ENCODE measurements at places on chromosomes 5 and 9. TPM values are rescaled to one million over a fixed set of nuclear protein-coding genes. Genes with fewer than 3 reads are reported as not detected.
A peak's percentile ranks its signal among the peaks of the same experiment; 100 is the strongest.

FAM169A gene
- total RNA-seq, result 1.2 TPM

- DNase-seq, result no peak
Measured at GRCh38 chr9:76588316-76588715, 129.3 kb downstream of the GCNT1 start.

DNA sequence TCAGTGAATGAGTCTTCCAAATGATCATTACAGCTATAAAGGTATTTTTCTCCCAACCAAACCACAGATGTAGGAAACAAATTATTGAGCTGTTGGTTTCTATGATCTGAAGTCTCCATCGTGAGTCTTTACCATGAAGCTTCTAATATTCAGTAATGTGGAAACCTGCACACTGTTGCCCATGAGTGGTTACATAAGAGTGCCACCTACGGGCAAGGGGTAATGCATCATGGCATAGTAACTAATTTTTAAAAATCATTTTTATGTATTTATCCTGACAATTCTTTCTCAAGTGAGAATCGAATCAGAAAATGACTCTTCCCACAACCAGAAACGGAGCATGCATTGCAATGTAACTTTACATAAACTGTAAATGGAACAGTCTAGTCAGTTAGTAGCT is 282.5 kb upstream of the SMARCA2 start:
- no peak for DNase-seq

- peak; percentile 65 for DNase-seq
Measured at GRCh38 chr9:110109333-110110092, 98.4 kb downstream of the C9orf152 start.

GRCh38 chr5:58466939-58467338 is 7.1 kb upstream of the PLK2 start:
- DNase-seq, result peak; percentile 60

GRCh38 chr5:107618242-107618641 is 52.5 kb downstream of the EFNA5 start:
- no peak for DNase-seq

GRCh38 chr9:134386951-134387831 is 60.9 kb downstream of the RXRA start:
- no peak for DNase-seq

- DNase-seq, result peak; percentile 62
Measured at GRCh38 chr9:109251080-109251775, 69.6 kb downstream of the EPB41L4B start.

- no peak for DNase-seq
Measured at GRCh38 chr9:6843742-6844141, 86.0 kb downstream of the KDM4C start.

DNA sequence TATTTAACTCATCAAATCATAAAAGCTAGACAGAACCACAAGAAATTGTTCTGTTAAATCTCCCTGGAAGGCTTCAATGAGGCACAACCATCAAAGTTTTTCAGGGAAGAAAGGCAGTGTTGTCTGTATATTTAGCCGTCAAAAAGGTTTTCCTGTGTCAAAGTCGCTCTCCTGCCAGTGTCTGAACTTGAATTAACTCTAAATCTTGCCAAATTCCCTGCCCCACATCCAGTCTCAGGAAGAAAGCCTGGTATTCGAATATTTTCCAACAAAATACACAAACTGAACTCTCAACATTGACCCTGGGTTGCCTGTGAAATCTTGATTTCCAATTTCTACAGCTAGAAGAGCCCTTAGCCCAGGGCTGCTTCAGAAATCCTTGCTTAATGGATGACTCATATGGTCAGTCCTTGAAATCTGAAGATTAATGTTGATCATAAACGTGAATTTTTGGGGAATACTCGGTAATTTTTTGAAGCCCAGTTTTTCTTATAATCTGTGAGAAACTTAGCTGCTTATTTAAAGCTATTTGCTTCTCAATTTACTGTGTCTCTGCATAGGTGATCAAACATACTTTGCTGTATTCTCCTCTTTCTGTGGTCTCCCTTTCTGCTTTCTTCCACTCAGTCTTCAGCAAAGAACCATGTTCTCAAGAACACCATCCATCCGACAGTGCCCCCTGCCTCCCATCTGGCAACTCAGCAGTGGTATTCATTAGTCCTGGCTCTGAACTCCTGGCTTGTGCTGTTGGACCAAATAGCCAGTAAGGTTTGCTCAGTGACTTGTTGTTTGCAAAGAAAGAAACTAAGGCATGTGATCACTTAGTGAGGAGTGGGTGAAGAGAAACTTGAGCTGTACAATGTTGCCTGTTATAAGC is 58.9 kb downstream of the NREP start:
- DNase-seq, result peak; percentile 53

DNA sequence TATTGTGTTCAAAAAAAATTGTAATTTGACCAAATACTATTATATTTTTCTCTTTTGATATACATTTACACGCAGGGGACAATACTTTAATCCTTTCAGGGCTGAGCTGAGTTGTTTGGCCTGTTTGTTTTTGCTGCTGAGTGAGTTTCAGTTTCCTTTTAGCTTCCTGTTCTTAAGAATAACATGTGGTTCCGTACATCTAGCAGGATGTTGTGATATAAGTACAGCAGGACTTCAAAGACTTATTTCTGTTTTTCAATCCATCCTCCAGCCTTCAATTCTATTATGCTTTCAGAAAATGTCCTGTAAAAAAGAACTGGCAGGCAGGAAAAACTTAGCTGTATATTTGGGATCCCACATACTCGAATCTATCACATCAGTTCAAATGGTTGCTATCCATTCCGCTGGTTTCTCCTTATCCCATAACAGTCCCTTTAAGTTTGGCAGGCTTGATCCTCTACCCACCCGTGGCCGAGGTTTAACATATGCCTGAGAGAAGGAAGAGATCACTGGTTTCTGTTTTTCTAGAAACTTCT is 1037.3 kb upstream of the ACO1 start:
- peak; percentile 3 for DNase-seq

SKP1 gene
- total RNA-seq, result 182 TPM

GPR151 gene
- total RNA-seq, result not detected

DNAH5 gene
- total RNA-seq, result 0.77 TPM

DNA sequence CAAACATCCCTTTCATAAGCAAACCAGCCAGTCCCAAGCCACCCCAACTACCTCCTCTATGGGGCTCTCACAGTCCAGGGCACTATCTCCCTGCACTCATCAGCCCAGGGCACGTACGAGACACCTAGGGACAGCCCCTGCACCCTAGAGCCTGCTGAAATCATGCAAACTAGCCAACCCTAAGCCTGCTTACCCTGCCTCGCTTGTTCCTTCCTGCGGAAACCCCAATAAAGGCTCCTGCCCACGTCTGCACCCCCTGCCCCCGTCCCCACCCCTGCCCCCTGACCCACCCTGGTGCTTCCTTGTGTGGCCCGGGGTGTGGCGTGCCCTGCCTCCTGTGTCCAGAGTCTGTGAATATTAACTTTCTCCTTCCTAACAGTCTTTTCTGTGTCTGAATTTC is 135.9 kb downstream of the GADD45G start:
- no peak for DNase-seq

- peak; percentile 61 for DNase-seq
Measured at GRCh38 chr5:94901191-94901979, 282.9 kb downstream of the SLF1 start.

DNA sequence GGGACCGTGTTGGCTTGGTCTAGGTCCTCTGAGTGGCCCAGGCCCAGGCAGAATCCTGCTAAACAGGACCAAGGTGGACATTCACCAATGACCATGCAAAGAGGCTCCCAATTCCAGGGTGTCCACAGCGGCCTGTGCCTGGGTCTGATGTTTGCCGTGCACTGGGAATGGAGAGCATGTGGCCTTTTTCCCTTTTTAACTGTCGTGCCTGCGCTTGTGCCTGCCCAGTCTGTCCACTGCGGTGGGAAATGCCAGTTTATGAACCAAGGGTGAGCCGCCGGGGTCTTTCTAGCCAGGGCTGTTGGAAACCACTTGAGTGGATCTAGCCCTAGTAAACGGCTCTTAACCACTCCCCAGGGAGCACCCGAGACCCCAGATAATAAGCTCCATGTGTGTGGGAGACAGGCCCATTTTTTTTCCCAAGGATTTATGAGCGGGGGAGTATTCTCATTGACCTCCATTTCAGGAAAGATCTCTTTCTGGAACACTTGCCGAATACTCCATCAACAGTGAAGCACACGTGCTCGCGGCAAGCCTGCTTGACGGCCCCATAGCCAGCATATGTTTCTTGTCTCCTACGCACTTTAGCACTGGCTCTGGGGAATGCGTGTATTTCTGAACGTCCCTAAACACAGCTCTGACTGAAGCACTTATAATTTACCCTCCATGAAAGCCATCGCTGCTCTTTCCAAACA is 93.2 kb upstream of the PHYKPL start:
- DNase-seq, result peak; percentile 73

PIP5K1B gene
- total RNA-seq, result under 0.01 TPM

DNA sequence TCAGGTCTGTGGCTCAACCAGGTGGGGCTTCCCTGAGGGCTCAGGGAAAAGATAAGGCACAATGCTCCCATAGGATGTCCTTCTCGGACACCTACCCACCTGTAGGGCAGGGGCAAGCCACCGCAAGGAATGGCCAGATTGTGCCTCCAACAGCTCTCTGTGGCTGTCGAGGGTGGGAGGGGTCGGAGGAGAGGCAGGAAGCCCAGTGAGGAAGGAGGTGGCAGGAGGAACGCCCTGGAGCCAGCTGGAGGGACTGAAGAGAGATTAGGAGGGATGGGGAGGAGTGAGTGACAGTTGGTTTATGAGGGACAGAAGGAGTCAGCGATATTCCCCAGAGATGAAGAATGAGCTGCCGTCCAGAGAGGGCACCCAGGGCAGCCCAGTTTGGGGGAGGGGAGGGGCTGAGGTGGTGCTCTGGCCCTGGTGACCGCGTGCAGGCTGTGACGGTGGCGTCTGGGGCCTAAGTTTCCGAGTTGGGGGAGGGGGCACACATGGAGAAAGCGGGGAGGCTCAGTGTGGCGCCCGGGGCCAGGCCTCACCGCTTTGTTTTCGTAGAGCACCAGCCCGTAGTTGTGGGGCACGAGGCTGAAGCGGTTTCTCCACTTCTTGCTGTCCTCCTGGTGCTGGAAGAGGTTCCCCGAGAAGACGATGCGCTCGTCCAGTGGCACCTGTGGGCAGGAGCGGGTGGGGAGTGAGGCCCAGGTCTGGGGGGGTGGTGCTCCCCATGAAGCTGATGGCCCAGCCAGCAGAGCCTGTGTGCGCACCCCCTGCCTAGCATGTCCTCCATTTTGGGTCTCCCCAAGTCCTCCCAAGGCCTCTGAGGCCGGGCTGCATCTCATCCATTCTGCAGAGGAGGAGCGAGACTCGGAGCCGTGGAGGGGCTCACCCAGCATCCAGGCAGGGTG is 75.6 kb downstream of the LRSAM1 start:
- DNase-seq, result no peak

GRCh38 chr9:131266266-131267229 is 9.8 kb downstream of the FAM78A start:
- DNase-seq, result no peak

GPX3 gene
- total RNA-seq, result 126 TPM

CCDC171 gene
- 4.6 TPM for total RNA-seq

- DNase-seq, result peak; percentile 22
Measured at GRCh38 chr5:26942481-26942880, 95.9 kb downstream of the CDH9 start.

GRCh38 chr5:165360784-165361542 is 1855.5 kb downstream of the MAT2B start:
- DNase-seq, result no peak

GRCh38 chr5:143594902-143595818 is 191.7 kb upstream of the NR3C1 start:
- peak; percentile 14 for DNase-seq

GRCh38 chr9:99368341-99369326 is 146.6 kb downstream of the SEC61B start:
- peak; percentile 79 for DNase-seq

SPATA31A3 gene
- total RNA-seq, result not detected

NOTCH1 gene
- 10.9 TPM for total RNA-seq

OR1Q1 gene
- total RNA-seq, result not detected

DNA sequence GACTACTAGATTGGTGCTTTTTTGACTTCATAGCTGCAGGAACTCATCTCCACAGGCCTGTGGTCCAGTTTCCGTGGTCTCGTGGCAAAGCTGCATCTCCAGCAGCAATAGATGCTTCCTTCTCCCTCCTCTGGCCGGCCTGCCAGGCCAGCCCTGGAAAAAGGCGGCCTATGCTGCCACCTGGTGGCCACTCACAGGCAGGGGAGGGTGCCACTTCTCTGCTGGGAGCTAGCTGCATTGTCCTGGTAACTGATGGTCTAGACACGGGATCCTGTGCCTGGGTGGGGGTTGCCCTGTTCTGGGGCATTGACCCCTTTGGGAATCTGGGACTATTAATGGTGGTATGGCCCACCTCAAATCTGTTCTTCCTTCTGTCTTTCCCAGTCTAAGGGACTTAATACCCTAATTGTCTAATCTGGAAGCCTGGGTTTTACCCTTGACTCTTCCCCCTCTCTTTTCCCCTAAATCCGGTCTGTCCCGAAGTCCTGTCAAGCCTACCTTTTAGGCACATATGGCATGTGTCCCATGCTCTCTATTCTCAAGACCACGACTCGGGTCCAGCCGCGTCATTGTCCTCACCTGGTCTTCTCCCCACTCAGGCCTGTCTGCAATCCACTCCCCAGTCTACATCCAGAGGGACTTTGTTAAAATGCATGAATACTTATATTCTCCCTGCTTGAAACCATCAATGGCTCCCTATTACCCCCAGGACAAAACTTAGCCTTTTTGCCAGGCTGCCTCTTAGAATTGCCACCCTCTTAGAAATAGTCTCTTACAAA is 20.1 kb upstream of the PTGS1 start:
- DNase-seq, result peak; percentile 48

DNA sequence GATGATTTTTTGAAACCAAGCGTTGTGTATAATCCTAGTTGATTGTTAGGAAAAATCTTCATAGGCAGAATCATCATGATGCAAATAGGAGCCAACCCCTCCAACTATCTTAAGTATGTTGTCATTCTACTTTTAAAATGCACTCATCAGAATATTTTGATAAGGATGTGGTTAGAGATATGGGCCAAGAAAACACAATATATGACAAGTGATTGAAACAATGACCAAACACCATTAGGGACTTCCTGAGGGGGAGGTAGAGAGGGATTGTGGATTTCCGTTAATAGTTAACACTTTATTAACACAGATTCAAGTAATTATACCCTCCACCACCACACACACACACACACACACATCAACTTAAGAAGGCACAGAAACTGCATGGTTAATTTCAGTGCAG is 143.3 kb downstream of the ARSB start:
- DNase-seq, result peak; percentile 71

- peak; percentile 87 for DNase-seq
Measured at GRCh38 chr5:76601470-76601869, 21.7 kb downstream of the F2RL2 start.

DNA sequence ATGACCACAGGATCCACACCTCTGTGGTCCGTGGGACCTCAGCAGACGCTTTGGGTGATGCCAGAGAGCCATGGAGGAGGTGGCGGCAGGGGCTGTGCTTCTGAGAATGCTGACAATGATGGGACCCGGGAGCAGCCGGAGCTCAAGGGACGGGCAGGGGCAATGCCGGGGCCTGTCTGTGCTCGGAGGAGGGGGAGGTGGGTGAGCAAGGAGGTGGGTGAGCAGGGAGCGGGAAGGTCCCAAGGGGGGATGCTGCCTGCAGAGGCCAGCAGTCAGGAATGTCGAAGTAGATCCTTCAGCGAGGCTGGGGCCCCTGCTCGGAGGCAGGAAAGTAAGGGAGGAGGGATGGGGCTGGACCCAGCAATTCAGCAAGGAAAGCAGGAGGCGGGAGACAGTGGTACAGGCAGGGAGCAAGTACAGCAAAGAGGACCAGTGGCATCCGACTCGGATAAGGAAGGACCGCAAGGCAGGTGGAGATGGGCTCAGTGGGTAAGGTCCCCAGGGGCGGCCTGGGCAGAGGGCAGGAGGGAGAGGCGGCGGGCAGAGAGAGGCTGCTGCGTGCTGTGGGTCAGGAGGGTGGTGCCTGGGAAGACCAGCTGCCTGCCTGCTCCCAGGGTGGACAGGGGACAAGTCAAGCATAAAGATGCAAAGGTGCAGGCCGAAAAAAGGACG is 49.0 kb downstream of the ADAMTS2 start:
- no peak for DNase-seq

SLC27A6 gene
- total RNA-seq, result 0.26 TPM
